CD8-positive, alpha-beta T cell (primary cell): ENCODE measurements at places on chromosomes 7 and 10. TPM values are rescaled to one million over a fixed set of nuclear protein-coding genes. Genes with fewer than 3 reads are reported as not detected.
A peak's percentile ranks its signal among the peaks of the same experiment; 100 is the strongest.

GRCh38 chr10:71358277-71358676 lies 38.4 kb upstream of the CDH23 start:
- DNase-seq, result no peak

The PRSS37 gene
- total RNA-seq, result not detected

DNA sequence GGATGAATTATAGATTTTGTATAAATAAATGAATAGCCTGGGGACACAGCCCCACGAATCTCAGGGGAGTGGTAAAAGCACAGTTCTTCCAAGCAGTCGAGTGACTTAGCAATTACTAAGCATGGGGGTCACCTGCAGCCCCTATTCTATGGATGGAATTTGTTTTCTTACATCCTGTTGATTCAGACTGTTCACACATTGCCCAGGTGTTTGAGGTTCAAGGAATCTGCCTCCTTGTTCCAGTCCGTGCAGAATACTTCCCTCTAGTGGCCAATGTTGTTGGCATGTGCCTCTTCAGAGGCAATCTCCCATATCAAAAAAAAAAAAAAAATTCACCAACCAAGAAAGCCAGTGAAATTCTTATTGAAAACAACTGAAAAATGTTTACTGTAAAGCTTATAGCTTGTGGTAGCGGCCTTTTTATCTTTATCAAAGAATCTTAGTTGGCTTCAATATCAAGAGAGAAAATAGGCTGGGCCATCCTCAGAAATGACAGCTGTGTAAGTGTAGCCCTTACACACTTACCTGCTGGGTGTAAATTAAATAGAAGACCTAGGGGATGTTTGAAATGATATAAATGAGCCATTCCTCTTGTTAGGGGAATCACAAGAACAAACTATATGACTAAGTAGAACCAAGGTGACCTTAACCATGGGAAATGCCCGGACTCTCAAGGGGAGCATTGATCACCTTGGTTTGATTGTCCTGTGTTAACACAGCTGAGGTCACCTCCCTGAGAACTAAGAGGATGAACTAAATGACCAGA lies 7.8 kb downstream of the LIPM start:
- DNase-seq, result peak; percentile 35

DNA sequence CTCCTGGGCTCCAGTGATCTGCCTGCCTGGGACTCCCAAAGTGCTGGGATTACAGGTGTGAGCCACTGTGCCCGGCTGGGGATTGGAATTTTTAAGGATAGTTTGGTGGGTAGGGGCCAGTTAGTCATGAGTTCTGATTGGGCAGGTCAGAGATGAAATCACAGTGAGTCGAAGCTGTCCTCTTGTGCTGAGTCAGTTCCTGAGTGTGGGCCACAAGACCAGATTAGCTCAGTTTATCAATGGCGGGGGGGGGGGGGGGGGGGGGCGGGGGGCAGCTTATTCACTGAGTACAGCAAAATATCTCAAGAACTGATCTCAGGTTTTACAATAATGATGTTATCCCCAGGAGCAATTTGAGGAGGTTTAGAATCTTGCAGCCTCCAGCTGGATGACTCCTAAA lies 11.6 kb upstream of the ERCC6 start:
- DNase-seq, result no peak

The PILRA gene
- 10.2 TPM for total RNA-seq
